ACHN (cell line): ENCODE measurements at places on chromosomes 16 and 17.

DNA sequence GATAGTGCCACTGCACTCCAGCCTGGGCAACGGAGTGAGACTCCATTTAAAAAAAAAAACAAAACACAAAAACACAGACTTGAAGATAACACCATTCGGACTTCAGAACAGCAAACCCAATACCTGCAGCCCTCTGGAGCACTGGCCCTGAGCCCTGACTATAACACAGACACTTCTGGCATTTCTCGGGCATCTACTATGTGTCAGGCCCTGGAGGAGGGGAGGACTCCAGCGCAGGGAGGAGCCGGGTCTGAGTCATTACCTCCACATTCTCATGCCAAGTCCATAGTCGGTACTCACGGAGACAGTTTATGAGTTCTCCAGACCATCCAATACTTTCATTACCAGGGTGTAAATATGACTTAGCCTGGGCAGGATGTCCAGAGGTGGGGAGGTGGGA, 48.8 kb downstream of the PITPNM3 start:
- peak; percentile 86 for DNase-seq

- DNase-seq: peak; percentile 84
Observed at GRCh38 chr16:68128577-68129305, 43.6 kb downstream of the NFATC3 start.

- no peak for DNase-seq
Observed at GRCh38 chr16:68539711-68540239, 684 bp downstream of the ZFP90 start.

DNA sequence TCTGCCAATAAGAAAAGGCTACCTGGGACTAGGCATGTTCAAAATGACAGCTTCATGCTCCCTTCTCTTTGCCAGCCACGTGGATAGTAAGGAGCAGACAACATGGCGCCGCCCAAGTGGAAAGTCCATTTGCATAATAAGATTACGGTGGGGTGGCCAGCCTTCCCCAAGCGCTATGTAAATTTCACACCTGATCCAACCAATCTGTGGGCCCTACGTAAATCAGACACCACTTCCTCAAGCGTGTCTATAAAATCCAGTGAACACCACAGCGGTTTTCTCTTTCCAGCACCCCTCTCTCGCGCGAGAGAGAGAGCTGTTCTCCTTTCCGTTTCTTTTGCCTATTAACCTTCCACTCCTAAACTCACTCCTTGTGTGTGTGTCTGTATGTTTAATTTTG, 140.3 kb upstream of the ERCC4 start:
- no peak for DNase-seq

- DNase-seq: peak; percentile 73
Observed at GRCh38 chr17:37650419-37651003, 7.3 kb upstream of the DDX52 start.

GRCh38 chr17:33377837-33378595, 84.9 kb upstream of the ASIC2 start:
- DNase-seq: peak; percentile 27

DNA sequence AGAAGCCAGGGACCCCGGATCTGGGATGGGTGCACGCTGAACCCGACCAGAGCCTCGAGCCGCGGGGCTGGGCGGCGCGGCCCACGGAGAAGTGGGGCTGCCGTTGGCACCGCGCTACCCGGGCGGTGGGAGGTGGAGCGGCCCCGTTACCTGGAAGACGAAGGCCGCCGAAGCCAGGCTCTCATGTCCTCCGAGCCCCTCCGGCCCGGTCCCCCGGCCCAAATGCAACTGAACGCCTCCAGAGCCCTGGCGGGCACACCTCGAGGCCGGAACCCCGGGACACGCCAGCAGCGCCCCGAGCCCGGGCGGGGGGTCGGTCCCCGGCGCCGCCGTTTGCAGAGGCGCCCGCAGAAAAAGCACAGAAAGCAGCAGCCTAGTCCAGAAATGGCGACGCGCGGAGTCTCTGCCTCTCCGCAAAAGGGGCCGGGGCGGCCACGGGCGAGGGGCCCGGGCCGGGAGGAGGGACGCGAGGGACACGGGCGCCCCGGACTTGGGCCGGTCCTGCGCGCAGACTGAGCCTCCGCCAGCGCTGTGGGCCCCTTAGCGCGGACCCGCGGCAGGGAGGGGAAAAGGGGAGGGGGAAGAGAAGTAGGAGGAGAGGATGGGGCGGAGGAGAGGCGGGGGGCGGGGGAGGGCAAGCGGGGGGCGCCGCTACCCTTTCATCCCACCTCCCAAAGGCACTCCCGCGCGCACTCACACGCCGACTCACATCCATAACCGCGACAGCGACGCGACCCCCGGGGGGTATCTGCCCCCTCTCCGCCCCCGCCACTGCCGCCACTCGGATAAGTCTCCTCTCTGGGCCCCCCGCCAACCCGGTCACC, 1.4 kb downstream of the AXIN2 start:
- no peak for DNase-seq

DNA sequence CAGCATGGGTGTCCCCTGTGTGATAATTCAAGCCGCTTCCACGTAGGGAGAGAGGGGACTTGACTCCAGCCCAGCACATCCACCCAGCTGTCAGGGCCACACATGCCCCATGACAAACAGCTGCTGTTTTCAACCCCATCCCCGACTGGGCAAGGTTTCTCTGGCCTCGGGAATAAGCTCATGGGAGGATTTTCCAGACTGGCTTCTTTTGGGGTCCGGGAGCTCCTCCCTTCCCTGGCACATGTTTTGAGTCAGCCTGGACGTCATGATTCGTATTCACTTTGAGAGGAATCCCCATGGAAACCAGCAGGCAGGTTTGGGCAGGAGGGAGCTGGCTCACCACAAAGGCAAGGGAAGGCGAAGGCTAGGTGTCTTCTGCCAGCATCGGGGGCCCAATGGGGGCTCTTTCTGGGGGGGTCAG, 156.4 kb downstream of the CMIP start:
- DNase-seq: peak; percentile 33

- no peak for DNase-seq
Observed at GRCh38 chr17:10178506-10178991, 19.9 kb downstream of the GAS7 start.

DNA sequence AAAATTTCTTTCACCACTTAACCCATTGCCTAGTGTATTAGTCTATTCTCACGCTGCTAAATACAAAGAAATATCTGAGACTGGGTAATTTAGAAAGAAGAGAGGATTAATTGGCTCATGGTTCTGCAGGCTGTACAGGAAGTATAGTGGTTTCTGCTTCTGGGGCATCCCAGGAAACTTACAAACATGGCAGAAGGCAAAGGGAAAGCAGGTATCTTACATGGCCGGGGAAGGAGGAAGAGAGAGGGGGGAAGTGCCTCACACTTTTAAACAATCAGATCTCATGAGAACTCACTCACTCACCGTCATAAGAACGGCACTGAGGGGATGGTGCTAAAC, 931.4 kb upstream of the SOX9 start:
- no peak for DNase-seq

DNA sequence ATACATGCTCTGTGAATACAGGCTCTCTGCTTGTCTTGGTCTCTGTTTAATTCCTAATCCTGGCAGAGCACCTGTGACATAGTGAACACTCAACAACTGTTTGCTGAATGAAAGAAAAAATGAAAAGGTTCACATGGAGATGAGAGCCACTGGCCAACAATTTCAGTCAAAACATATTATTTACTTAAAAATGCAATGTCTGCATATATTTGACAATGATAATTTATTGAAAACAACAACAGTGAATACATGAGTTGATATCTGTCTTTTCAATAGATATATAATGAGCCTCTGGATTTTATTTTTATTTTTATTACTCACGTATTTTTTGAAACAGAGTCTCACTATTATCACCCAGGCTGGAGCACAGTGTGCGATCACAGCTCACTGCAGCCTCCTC, 136.6 kb downstream of the CDH13 start:
- DNase-seq: no peak

- DNase-seq: no peak
Observed at GRCh38 chr17:32016231-32016630, 9.0 kb downstream of the LRRC37B start.

DNA sequence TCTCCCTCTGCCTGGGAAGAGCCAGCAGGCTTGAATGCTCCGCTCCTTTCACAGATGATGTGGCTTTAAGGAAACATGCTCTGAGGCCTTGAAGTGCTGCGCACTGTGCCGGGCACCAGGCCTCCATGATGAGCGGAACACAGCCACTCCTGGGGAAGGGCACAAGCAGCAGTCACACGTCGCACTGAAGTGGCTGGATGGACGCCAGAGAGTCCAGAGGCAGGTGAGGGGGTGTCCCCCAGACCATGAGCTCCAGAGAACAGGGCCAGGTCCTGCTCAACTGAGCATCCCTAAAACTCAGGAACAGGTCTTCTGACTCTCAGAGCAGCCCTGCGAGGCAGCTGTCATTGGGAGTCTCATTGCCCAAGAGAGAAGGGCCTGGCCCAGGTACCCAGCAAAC, 35.6 kb downstream of the PEMT start:
- no peak for DNase-seq

- DNase-seq: no peak
Observed at GRCh38 chr17:57158325-57158724, 73.3 kb downstream of the AKAP1 start.

GRCh38 chr17:60079401-60080243, 901 bp upstream of the HEATR6 start:
- DNase-seq: peak; percentile 56
